ENCODE measurements at places on chromosomes 4 and X.

- DNase-seq: no peak
Measured at GRCh38 chrX:20666331-20666730, 399.6 kb upstream of the RPS6KA3 start.

- DNase-seq: no peak
Measured at GRCh38 chr4:60709061-60709460, 491.1 kb upstream of the ADGRL3 start.

GRCh38 chrX:150355913-150356312 is 7.2 kb upstream of the MAMLD1 start:
- DNase-seq: no peak

DNA sequence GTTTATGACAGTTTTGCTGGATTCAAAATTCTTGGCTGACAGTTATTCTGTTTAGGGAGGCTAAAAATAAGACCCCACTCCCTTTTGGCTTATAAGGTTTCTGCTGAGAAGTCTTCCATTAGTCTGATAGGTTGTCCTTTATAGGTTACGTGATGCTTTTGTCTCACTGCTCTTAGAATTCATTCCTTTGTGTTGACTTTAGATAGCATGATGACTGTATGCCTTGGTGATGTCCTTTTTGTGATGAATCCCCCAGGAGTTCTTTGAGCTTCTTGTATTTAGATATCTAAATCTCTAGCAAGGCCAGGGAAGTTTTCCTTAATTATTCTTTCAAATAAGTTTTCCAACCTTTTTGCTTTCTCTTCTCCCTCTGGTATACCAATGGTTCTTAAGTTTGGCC is 36.4 kb downstream of the DCLK2 start:
- DNase-seq: no peak

DNA sequence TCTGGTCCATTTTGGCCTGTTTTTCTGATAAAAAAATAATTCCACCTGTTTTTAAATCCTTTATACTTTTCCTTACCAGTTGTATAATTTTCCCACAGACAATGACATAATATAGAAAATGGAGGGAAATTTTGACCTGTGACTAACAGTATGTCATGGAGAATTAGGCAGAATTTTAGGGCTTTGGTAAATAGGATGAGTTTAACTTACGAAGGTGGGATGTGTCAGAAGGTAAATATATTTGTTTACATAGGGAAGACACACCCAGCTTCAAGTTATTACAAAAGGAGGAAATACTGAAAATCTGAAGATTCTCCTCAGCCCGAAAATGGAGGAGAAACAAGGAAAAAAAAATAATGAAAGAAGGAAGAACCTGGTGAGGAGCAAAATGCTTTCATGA is 64.6 kb upstream of the PPP3CA start:
- DNase-seq: no peak

GRCh38 chr4:40702800-40703151 is 47.0 kb upstream of the NSUN7 start:
- DNase-seq: no peak

GRCh38 chr4:304969-305680 is at the start of gene ZNF732:
TSS of gene ZNF732 (minus strand) at chr4:305474. CDS start at chr4:305310, 164 bp downstream.
- no peak for DNase-seq

DNA sequence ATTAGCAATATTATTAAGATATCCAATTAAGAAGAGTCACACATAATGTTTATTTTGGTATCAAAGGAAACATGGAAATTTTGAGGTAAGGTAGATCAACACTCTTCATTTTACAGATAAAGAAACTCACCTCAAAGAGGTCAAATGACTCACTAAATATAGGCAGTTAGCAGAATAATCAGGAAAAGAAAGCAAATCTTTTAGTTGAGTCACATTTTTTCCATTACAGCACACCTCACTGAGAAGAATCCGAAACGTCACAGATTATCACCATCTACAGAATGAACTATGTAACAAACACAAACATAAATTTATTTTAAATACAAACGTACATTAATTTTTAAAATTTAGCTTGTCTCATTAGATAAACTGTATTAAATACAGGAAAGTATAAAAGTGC is 70.1 kb downstream of the TMEM47 start:
- no peak for DNase-seq

DNA sequence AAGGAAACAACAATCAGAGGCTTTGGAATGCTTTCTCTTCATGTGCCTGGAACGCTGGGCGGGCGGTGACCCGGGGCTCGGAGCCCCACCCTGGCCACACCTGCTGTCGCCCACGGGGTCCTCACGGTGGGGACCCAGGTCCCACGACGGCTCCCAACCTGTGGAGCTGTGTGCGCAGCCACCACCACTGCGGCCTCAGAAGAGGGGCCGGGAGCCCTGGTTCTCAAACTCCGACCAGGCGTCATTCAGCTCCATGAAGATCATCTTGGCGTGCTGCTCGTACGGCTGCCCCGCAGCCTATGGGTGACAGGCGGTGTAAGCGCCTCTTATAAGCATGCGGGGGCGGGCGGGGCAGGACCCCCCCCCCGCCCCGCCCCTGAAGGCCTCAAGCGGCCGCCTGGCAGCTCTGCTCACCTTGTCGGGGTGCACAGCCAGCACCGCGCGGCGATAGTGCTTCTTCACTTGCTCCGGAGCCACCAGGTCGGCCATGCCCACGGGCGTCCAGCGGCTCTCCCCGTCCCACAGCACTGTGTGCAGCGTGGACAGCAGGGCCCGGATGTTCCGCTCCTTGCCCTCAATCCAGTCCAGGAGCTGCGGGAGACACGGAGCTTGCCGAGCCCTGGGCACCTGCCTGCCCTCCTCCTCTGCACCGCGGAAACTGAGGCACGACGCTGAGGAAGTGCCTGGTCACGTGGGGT is 23.7 kb upstream of the CPLX1 start:
- no peak for DNase-seq

DNA sequence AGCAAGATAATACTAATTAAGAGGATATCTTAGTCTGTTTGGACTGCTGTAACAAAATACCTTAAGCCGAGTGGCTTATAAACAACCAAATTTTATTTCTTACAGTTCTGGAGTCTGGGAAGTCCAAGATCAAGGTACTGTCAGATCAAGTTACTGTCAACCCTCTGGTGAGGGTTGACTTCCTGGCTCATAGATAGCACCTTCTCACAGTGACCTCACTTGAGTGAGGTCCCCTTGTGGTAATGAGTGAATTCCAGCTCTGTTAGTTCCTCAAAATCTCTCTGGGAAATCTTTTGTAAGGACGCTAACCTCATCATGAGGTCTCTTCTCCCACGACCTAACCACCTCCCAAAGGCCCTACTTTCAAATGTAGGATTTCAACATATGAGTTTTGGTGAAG is 36.9 kb upstream of the ADGRA3 start:
- no peak for DNase-seq

GRCh38 chr4:26021417-26022345 is 107.7 kb downstream of the SMIM20 start:
- no peak for DNase-seq

DNA sequence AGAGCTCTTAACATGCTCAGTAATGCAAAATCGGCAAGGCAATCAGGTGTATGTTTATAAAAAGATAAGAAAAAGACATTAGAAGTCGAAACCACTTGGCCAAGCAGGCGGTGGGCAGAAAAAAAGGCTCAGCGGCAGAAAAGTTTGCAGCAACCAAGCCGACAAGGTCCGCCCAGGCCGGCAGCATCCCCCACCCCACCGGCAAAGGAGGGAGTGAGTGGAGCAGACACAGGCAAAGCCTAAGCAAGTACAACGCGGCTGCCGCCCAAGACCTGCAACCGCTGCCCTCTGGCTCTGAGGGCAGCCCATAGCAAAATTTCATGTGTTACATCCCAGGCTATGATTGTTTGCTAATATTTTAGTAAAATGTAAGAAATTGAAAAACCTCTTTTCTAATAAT is 125.4 kb upstream of the ZCCHC13 start:
- no peak for DNase-seq

DNA sequence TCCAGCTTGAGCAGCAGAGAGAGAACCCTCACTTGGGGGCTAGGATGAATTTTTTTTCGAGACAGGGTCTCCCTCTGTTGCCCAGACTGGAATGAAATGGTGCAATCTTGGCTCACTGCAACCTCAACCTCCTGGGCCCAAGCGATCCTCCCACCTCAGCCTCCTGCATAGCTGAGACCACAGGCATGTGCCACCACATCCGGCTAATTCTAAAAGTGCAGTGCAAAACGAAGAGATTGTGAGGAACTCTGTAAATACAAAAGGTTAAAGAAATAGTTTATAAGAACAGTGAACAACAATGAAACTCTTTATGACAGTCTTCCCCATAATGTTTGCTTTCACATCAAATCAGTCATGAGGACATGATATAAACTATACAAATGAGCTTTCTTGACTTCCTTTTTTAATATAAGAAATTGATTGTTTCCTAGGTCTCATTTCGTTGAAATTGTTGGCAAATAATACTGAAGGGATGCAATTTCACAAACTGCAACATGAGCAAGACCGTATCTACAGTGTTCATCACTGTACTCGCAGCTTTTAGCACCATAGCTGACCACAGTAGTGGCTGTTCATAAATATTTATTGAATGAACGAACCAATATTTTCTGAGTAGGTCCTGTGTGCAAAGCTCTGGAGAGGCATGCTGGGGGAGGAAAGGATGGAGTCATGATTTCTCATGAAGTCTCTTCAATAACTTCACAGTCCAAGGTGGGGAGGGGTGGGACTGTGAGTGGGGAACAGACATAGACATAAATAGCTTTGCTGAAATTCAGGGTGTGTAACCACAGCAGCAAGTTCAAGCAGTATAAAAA is 116.1 kb downstream of the SHROOM3 start:
- no peak for DNase-seq

GRCh38 chr4:110198049-110198434 is 373 bp downstream of the ELOVL6 start:
- DNase-seq: no peak

- DNase-seq: no peak
Measured at GRCh38 chr4:95591278-95591677, 42.5 kb upstream of the UNC5C start.

DNA sequence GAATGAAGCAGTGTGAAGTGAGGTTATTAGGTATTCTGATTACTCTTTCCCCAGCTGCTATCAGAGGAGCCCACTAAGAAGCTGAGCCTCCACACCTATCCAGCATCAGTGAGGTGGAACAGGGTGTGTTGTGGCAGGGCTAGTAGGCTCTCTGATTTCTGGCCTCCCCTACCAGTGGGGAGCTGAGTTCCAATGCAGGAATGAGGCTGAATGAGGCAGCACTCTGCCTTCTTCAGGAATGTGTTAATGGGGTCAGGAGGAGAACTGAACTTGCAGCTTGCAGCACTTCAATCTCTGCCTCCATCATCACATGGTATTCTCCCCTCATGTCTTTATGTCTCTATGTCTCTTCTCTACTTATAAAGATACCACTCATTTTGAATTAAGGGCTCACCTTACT is 26.9 kb downstream of the SOX3 start:
- DNase-seq: no peak

Measured in stimulated activated CD4-positive, alpha-beta T cell treated with anti-CD3 and anti-CD28 coated beads, Interleukin-15, amount 100 ng/mL, for 1 hour (primary cell).